ENCODE measurements at places on chromosomes 12 and 14.

DNA sequence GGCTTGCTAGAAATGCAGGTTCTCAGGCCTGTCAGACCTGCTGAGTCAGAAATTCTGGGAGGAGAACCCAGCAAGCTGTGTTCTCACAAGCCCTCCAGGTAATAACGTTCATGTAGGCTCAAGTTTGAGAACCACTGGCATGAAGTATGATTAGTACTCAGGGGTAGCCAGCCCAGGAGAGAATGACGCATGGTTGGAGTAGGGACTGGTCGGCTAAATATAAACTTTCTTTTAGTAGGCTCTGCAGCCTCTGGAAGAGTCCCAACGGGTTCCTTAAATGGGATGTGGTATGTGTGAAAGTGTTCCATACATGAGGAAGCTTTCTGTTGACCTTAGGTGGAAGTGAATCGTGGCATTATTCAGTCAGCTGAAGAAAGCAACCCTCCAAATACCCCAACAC, 209.3 kb downstream of the SLC41A2 start:
- no peak for DNase-seq

GRCh38 chr12:109493938-109494337, 16.5 kb downstream of the UBE3B start:
- no peak for DNase-seq

- DNase-seq = no peak
Observed at GRCh38 chr12:108519558-108519957, 4.5 kb downstream of the FICD start.

DNA sequence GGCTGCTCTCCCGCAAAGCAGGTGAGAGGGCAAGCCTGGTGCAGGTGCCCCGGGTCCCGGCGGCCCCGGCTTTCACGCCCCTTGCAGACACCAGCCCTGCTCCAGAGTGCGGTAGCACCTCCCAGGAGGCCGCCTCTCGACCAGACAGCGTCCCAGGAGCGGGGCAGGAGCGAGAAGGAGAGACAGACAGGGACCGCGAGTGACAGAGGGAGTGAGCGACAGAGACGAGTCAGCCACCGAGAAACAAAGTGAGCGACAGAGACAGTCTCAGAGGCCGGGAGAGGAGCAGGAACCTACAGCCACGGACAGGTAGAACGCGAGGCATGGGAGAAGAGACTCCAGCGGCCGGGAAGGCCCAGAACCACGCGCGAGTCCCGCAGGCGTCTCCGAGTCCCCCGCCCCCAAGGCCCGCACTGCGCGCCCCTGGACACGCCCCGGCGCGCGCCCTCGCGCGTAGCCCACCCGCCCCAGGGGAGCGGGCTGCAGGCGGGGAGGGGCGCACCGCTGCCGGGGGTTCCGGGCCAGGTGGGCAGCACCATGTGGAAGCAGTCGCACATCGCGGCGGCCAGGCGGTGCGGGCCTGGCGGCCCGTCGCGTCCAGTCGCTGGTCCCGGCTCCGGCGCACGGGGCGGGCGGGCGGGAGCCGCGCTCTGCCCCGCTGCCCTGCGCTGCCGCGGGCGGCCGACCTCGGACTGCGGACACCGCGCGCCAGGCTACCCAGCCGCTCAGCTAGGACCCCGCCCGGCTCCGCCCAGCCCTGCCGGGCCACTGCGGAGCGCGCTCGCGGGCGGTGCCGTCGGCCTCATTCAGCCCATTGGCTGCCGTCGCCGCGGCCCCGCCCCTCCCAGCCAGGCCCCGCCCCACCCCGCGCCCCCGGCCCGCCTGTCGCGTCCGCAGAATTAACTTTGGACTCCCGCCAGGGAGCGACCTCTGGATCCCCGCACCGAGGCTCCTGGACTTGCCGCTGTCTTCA, at the start of gene AHNAK2:
Gene AHNAK2, minus strand, starts transcription at position 694 of the 973 bp plus-strand sequence. Its CDS starts 137 bp downstream, at position 557.
- no peak for DNase-seq

GRCh38 chr12:39393179-39393578, 49.7 kb downstream of the KIF21A start:
- DNase-seq = no peak

GRCh38 chr14:93115069-93115820, 480 bp downstream of the ITPK1 start:
- peak; percentile 67 for DNase-seq

DNA sequence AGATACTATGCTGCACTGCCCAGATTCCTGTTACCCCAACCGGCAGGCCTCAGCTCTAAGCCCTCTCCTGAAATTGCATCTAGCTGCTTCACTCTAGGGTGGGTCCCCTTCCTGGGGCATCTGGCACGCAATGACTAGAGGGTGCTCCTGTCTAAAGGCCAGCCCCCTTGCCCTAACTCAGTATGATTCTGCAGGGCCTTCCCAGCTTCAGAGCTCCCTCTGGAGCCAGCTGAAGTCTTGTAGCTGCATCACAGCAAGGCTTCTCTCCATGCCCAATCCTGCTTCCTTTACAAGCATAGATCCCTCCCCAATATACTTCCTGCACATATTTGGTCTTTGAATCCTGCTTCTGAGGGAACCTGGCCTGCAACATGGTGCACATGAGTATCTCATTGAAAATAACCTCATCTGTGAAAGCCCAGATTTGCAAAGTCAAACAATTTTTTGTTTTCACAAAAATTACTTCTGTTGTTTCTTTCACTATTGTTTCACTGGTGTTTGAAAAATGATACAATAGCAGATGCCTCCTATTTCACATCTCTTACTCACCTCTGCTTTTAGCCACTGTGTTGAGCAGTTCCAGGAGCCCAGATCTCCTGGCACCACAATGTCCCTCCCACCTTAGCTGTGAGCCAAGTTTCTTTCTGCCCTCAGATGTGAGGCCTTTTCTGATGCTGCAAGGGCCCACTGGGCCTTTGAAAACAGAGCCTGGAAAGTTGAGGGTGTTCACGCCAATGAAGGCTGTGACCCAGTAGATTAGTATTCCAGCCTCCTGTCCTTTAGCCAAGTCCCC, 169.5 kb upstream of the EGLN3 start:
- DNase-seq = no peak

DNA sequence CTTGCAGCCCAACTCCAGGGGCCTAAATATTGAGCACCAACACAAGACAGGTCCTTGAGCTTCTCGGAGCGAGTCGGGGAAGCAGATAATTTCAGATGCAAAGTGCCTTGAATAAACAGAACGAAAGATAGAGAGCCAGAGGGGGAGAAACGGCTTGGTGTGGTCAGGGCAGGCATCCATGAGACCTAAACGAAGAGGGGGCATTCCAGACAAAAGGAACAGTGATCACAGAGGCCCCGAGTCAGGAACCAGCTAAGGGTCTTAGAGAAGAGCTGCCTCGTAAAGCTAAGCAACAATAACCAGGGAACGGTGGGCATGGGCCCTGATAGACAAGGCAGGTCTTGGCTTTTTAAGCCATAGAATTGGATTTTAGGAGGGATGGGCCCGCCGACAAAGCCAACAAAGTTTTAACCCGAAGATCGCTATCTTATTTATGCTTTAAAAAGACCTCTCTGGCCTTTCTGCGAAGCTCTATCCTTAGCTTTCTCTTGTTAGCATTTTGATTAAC, 421 bp upstream of the ACADS start:
- no peak for DNase-seq

GRCh38 chr12:101650346-101651117, 46.9 kb upstream of the CHPT1 start:
- DNase-seq = no peak

DNA sequence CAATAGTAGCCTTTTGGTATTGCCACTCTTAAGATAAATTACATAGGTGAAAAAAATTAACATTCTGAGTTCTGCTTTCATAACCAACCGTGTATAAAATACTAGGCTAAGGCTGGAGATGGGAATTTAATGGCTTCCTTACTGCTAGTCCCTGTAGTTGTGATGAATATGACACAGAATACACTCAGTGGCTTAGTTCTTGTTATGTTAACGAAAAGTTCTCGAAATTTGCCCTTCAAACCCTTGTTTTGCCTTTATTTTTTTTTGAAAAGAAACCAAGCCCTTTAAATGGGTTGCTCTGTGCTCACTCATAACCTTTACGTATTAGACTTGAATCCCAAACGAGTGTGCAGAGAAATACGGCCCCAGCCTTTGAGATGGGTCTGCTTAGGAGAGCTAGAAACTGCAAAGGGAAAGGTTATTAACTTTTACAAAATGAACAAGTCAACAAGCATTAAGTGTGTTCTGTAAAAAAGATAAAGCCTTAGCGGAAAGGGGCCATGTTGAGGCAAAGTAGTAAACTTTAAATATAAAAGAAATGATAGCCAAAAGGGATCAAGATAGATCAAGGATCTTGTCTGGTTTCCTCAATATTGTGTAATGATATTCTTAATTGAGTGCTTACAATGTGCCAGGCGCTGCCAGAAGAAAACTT, 1.7 kb downstream of the NUDT4 start:
- no peak for DNase-seq

- DNase-seq = no peak
Observed at GRCh38 chr12:114774197-114774596, 90.2 kb upstream of the TBX3 start.

DNA sequence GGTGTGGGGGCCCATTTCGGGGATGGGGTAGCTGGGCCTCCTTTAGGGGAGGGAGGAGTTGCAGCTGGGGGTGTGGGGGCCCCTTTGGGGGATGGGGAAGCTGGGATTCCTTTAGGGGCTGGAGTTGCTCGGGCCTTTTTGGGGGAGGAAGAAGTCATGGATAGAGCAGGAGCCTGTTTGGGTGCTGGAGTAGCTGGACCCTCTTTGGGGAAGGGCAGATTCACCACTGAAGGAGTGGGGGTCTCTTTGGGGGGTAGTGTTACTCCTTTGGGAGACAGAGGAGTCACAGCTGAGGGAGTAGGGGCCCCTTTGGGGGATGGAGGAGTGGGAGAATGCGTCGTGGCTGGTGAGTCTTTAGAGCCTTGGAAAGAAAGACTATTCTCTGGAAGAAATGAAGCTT, 6.5 kb downstream of the NACA start:
- DNase-seq = no peak

GRCh38 chr14:34450958-34451357, 11.1 kb downstream of the SPTSSA start:
- DNase-seq = no peak

- no peak for DNase-seq
Observed at GRCh38 chr12:6430124-6430989, 14.4 kb upstream of the CD27 start.

DNA sequence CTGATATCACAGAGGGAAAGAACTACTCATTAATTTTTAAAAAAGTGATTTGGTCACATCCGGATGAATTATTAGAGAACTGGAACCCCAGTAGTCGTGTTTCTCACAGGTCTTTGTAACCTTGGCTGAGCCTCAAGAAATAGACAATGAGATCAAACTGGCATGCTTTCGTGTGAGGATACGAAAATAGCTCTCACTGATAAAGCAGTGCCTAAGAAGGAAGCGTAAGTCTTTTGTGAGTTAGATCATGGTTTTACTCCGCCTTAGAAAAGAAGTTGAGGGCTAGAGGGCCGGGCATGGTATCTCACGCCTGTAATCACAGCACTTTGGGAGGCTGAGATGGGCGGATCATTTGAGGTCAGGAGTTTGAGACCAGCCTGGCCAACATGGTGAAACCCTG, 33.8 kb upstream of the GALNT16 start:
- no peak for DNase-seq

DNA sequence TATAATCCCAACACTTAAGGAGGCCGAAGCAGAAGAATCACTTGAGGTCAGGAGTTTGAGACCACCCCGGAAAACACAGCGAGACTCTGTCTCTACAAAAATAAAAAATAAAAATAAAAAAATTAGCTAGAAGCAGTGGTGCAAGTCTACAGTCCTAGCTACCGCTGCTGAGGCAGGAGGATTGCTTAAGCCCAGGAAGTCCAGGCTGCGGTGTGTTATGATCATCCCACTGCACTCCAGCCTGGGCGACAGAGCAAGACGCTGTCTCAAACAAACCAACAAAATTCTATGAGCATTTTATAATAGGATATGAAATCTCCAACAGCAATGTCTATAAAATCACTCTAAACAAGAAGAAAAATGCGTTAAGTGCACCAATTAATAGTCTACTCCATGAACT, 75.3 kb downstream of the PPP1R12A start:
- no peak for DNase-seq

DNA sequence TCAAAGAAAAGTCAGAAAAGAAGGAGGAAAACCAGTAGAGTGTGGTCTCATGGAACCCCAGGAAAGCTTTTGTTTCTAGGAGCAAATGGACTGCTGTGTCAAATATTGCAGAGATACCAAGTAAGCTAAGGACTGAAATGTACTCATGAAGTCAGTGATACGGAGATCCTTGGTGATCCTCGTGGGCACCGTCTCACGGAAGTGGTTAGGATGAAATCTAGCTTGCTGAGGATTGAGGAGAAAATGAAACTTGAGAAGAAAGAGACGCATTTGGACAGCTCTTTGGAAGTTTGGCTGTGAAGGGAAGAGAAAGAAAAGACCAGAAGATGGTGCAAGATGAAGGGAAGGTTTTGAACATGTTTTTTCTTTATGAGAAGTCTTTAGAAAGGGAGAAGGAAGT, 104.0 kb upstream of the CCND2 start:
- no peak for DNase-seq

DNA sequence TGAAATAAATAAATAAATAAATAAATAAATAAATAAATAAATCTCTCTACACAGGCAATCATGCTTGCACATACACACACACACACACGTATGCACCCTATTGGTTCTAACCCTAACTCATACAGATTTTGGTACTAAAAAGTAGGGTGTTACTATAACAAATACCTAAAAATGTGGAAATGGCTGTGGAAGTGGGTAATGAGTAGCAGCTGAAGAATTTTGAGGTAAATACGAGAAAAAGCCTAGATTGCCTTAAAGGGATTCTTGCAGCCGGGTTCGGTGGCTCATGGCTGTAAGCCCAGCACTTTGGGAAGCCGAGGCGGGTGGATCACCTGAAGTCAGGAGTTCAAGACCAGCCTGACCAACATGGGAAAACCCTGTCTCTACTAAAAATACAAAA, 15.7 kb upstream of the SLC2A3 start:
- DNase-seq = no peak

All from stimulated activated CD8-positive, alpha-beta memory T cell treated with anti-CD3 and anti-CD28 coated beads, Interleukin-7, amount 100 ng/mL, for 1 hour (primary cell).